ENCODE measurements at places on chromosomes 7 and 10.
A peak's percentile ranks its signal among the peaks of the same experiment; 100 is the strongest.

GRCh38 chr7:70094831-70095230 lies 496.6 kb downstream of the AUTS2 start:
- DNase-seq = no peak

DNA sequence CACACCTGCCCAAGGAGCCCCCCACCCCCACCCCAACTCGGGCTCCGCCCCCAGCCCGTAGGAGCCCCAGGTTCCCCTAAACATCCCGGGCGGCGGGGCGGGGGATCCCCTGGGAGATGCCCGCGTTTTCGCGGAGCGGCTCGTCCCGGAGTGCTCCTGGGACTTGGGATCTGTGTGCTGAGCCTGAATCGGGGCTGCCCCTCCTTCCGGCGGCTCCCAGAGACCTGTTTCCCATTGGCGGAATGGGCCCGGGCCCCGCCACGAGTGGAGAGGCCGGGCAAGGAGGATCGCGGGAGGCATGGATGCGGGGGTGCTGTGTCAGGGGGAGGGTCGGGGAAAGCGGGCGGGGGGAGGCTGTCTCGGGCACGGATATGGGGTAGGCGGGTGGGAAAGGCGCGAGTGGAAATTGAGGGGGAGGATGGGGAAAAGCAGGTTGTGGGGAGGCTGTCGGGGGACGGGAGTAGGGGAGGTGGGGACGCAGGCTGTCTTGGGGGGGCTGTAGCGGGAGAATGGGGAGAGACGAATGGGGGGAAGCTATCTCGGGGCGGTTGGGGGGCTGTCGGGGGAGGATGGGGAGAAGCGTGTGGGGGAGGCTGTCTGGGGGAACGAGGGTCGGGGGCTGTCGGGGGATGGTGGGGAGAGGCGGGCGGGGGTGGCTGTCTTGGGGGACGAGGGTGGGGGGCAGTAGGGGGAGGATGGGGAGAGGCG lies 572 bp upstream of the BHLHA15 start:
- no peak for DNase-seq

- DNase-seq = no peak
These were observed 74.6 kb downstream of the SH2D4B start for GRCh38 chr10:80612261-80612660.

DNA sequence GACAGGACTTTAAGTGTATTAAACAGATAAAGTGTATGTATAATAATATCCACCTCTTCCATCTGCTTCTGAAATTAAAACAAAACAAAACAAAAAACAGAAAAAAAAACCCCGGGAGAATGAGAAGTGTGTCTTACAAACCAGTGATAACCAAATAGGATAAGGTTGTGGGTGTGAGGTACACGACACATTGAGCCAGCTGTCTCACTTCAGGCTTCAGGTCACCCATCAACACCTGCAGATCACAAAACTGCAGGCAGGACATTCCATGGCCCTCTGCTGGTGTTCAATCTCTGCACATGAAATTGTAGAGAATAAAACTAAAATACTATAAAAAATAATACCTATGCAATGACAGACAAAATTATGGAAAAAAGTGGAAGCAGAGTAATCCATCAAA lies 339.9 kb downstream of the SFMBT2 start:
- DNase-seq = no peak

DNA sequence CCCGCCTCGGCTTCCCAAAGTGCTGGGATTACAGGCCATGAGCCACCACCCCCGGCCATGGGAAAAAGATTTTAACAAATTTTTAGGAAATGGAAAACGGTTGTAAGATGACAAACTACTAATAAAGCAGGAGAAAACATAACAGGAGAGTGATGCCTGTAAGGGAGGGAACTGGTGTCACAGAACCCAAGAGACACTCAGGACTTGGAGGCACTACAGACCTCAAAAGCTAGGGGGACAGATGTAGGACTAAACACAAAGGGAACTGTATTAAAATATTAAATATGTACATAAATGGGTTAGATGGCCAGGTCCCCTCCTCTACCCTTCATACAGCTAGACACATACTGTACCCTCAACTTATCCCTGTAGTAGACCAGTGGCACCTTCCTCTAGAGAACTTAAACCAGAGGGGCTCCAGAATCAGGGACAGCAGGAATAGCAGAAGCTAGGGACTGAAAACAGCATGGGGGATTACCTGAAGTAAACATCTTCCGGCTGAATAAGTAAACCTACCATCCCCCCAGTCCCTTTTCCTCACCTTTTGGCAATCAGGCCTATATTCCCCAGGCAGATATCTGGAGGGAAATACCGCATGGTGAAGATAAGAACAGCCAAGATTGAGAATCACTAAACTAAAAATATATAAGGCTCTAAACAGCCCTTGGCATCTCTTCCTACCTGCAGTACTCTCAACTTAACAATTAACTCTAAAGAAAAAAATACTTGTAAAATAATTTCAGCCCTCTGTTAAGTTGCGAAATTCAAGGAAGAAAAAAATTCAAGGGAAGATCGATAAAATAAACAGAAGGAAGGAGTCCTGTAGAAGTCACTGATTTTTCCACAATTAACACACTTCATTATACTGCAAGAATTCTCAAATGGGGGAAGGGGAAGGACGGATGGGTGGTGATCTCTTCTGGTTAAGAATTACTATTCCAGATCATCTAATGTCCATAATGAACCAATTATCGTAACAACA lies 15.5 kb downstream of the TM9SF3 start:
- DNase-seq = no peak

- DNase-seq = peak; percentile 59
These were observed 75.1 kb downstream of the ANKRD61 start for GRCh38 chr7:6106140-6106904.

- no peak for DNase-seq
These were observed 32.5 kb downstream of the CBX3 start for GRCh38 chr7:26233902-26234511.

- no peak for DNase-seq
These were observed 270.6 kb downstream of the TRIL start for GRCh38 chr7:28687537-28687936.

GRCh38 chr7:104185346-104185745 lies 22.5 kb downstream of the ORC5 start:
- no peak for DNase-seq

DNA sequence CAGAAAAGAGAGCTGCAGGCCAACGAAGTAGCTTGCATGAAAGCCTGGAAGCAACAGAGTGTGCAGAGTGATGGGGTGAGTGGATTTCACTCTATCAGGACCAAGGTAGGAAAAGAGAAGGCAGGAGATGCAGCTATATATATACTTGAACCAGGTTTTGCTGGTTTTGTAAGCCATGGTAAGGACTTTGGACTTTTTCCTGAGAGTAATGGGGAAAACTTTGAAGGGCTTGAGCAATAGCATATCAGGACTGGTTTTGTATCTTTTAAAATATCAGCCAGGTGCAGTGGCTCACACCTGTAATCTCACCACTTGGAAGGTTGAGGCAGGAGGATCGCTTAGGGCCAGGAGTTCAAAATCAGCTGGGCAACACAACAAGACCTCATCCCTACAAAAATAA lies 120.6 kb upstream of the NRP1 start:
- DNase-seq = no peak

GRCh38 chr10:101067356-101068083 lies 5.7 kb downstream of the KAZALD1 start:
- DNase-seq = peak; percentile 87

DNA sequence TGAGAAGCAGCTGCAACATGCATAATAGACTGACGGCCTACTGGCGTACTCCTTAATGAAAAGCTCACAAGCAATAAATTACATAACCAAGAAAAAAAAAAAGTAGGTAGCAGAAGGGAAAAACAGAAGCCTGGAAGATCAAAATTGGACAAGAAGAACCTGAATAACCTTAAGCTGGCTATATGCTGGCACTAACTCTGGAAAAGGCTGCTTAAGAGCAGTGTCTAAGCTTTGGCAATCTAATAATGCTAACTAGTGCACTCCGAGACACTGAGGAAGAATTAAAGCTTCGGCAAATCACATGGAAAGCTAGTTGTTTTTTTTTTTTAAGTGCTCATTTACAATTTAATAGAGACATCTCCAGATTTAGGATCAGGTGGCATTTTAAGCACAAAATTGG lies 441.9 kb downstream of the PARD3 start:
- DNase-seq = no peak

GRCh38 chr7:29140873-29141468 lies 5.4 kb downstream of the CPVL start:
- DNase-seq = no peak

DNA sequence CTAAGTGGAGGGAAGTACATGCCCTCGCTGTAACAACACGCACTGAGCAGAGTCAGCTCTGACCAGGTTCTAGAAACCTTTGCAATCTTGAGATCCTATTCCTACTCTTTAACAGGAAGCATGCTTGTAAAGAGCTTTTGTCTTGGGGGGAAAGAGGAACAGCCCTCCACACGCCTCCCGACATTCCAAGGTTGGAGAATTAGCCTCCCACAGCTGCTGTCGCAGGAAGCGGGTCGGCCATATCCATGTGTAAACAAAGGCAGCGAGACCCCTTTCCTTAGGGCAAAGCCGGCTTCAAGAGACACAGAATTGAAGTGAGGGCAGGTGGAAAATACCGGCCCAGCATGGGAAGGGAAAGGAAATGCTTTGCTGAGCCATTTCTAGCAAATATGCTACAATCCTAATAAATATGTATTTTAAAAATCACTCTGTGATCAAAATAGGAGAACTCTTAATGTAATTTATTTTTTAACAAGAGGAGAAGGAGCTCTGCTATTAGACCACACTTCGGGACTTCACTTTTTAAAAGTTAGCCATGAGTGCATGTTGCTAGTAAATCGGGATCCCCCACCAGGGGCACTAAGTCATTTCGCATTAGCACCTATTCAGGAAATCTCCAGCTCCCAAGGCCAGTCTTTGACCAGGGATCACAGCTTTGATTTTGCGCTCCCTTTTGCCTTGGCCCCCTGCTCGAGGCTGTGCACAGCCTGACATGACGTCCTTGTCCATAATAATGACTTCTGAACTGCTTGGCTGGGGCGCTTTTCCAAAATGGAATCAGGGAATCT lies 55.9 kb downstream of the FAM204A start:
- DNase-seq = no peak

DNA sequence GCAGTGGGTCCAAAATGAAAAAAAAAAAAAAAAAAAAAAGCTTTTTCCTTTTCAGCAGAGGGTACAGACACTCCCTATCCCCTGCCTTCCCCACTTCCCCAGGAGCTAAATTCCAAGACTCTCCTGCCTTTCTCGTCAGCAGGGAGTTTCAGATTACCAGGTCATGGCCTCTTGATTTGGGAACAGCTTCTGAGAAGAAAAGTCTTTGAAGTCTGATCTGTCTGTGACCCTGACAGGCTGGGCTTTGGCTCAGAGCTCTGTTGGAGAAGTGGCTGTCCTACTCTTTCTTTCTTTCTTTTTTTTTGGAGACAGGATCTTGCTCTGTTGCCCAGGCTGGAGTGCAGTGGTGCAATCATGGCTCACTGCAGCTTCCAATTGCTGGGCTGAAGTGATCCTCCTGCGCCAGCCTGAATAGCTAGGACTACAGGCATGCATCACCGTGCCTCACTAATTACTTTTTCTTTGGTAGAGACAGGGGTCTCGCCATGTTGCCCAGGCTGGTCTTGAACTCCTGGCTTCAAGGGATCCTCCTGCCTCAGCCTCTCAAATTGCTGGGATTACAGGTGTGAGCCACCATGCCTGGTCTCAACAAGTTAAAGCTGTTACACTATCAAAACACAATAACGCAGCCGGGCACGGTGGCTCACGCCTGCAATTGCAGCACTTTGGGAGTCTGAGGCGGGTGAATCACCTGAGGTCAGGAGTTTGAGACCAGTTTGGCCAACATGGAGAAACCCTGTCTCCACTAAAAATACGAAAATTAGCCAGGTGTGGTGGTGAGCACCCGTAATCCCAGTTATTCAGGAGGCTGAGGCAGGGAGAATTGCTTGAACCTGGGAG lies 59.9 kb downstream of the COL26A1 start:
- DNase-seq = no peak
